Pericardium fibroblast (primary cell): ENCODE measurements at places on chromosomes 3 and 15. TPM values are rescaled to one million over a fixed set of nuclear protein-coding genes. Genes with fewer than 3 reads are reported as not detected.

The EFHB gene
- 0.58 and 7.8 TPM in 2 replicates for total RNA-seq

The KLHL6 gene
- total RNA-seq = not detected in 2 replicates

The ALDH1L1 gene
- total RNA-seq = 4.9 and 12.6 TPM in 2 replicates

The SERINC4 gene
- not detected in 2 replicates for total RNA-seq
